ENCODE measurements at places on chromosomes 1 and 21.

GRCh38 chr1:118744420-118744819, 243.7 kb downstream of the TBX15 start:
- DNase-seq, result no peak

DNA sequence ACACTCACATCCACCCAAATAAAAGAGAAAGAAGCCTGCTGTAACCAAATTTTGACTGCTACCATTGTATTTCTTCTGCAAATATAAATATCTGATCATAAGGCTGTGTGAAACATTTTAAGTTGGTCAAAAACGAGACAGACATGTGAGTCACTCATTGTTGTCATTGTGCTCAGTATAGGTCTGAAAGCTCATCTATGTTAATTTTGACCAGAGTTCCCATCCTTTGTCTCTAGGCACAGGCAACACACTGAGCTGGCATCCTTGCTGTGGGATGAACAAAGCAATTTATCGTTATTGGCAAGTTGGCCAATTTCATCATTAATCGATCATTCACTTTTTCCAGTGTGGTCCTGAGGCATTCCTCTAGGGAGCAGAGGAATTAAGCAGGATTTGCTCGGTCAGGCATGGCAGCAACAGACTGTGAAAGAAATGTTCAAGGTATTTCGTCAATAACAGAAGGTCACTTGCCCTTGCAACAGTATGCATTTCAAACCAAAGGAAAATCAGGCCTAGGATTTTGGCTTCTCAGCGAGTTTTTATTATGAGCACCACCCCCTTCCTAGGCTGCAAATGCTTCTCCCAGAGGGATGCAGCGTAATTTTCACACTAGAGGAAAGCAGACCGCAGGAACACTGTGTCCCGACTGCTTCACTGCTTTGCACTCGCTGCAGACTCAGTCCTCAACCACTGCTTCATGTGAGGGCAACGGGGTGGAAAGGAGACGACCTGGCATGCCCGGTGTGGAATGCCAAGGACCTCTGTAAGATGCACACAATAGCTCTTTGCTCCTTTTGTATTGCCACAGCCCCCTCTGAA, 87.9 kb upstream of the SMYD2 start:
- DNase-seq, result no peak

DNA sequence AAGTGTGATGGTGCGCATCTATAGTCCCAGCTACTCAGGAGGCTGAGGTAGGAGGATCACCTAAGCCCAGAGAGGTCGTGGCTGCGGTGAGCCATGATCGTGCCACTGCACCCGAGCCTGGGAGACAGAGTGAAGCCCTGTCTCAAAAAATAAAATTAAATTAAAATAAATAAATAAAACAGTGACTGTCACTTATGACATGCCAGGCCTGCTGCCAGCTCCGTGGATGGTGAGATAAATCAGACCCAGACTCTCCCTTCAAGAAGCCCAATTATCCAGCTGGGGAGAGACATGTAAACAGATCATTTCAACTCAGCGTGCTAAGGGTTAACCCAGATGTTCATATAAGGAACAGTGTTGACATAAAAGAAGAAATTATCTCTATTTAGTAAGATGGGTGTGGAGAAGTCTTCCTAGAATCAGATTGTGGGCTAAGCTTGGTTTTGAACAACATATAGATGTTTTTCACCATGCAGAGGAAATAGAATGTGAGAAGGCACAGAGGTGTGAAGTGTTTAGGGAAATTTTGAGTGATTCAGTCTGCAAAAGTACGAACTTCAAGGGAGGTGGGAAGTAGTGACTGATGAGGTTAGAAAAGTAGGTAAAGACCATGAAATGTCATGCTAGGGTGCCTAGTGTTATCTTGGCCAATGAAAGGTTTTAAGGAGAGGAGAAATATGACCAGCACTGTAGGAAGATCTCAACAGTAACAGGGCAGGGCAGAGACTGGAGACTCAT, 18.3 kb downstream of the YARS1 start:
- DNase-seq, result no peak

GRCh38 chr1:228289239-228289849, 81.5 kb downstream of the OBSCN start:
- DNase-seq, result no peak

DNA sequence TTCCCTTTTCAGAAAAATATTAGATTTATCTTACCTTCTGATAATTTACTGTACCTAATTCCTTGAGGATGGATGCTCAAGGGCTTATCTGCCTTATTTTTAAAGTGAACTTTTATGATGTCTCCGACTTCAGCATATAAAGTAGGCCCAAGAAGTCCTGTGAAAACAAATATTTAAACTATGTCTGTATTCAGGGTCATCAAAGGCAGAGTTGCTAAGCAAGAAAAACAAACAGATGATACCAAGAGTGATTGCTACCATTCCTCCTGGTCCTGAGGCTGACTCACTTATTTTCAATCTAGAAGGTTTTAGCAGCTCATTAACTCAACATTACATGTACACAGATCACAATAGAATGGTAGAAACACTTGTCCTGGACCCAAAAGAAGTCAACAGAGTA, 14.1 kb downstream of the F5 start:
- DNase-seq, result no peak

DNA sequence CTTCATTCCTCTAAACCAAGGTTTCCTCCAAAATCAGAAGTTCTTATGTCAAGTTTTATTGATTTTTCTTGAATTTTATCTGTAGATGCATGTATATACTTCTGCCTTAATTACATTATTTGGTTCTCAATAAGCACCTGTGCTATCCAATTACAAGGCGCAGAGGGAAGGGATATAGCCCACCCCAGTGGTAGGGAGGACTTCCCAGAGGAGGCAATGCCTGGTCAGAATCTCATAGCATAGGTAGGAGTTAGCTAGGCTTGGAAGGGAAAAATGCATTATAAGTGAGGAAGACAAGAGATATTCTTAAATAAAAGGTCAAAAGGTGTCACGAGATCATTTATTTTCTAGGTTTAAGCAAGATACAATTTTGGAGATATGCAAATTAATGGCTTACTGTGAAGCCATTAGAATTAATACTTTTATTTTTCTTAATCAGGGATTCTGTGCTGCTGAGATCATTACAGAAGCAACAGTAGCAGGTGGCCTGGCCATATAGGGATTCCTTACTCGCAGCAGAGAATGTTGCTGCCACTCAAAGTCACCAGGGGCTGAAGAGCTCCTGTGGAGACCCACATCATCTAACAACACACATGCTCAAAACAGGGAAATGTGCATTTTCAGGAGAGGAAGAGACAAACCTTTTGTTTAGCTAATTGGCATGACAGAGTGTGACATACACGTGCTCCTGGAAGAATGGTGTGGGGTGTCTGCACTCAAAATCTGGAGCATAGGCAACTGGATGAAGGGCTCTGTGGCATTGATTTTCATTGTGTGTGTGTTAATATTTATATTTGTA, 178.3 kb downstream of the ATG4C start:
- DNase-seq, result no peak

GRCh38 chr1:26993237-26994019, at the start of gene TRNP1:
Gene TRNP1, plus strand, starts transcription at chr1:26993692. Its CDS starts 95 bp downstream, at chr1:26993787.
- DNase-seq, result no peak

GRCh38 chr1:228487336-228488124, at the start of gene RNF187:
Gene RNF187, plus strand, starts transcription at chr1:228487382.
- DNase-seq, result no peak

GRCh38 chr1:11929849-11930248, 3.6 kb upstream of the KIAA2013 start:
- no peak for DNase-seq

DNA sequence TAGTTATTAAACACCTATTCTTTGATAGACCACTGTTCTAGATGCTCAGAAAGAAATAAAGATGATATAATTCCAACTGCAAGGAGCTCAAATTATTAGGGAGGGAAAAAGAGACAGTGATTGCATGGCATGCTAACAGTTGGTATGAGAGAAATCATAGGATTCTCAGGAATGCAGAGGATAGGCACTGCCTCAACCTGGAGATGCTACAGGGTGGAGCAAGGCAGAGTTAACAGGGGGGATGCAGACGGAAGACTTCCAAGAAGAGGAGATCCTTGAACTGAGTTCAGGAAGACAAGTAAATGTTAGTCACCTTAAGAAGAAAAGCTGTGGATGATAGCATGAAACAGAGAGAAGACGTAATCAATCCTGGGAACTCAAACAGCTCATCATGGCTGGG, 123.7 kb downstream of the DAB1 start:
- DNase-seq, result no peak

DNA sequence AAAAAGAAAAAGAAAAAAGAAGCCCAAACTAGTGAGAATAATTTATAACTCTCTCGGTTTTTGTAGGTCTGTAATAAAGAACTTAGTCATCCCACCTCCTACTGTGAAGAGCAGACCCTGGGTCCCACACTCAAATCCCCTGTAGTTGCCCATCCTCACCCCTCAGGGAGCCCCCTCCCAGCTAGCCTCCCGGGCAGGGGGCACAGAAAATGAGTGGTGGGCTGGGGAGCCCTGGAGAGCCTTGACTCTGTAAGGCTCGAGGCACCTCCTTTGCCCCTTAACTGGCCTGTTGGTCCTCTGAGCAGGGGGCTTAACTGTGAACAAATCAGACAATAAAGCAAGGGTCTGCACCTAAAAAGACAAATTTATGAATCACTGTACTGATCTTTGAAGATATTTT, 57.5 kb upstream of the PRKACB start:
- no peak for DNase-seq

DNA sequence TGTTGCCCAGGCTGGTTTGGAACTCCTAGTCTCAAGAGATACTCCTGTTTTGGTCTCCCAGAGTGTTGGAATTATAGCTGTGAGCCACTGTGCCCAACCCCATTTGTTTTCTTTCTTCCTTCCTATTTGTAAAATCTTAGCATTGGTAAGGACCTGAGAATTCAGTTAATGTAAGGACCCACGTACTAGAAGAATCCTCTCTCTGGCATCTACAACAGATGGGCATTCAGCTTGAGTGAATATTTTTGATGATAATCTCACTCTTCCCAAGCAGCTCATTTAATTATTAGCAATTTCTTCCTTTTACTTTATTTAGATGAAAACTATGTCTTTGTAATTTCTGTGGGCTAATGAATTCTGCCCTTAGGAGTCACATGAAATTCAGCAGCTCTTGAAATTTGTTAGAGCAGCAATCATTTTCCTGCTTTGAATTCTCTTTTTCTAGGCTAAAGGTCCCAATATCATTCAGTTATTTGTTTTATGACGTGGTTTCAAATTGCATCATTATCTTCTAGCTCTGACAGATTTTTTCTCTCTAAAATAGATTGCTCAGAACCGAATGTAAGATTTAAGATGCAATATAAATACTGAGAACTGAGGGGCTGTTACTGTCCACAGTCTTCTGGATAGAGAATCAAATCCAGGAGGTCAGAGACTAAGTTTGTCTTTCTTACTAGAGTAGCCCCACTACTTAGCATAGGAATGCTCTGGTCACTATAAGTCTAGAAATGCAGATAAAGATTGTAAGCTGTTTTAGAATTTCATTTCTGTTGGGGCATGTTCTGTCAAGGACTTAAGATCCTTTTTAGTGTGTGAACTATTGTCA, 59.4 kb downstream of the EPB41 start:
- DNase-seq, result peak; percentile 52

DNA sequence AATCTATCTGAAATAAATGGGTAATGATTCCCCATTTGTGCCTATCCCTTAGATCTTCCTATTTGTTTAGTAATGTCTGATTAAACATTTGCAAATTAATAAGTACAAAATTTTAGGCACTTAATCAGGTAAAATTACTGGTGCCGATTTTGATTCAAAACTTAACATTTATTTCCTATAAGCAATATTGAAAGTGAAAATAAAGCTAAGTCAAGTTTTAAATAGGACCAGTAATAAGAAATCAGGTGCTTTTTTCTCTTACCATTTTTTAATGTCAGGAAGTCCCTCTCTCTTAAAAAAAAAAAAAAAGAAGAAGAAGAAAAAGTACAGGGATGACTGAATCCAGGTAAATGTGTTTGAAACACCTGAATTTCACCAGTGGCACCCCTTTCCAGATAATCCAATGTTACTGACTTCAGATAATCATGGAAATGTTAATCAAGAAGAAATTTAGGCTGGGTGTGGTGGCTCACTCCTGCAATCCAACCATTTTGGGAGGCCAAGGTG, 836 bp upstream of the GBP4 start:
- DNase-seq, result no peak

DNA sequence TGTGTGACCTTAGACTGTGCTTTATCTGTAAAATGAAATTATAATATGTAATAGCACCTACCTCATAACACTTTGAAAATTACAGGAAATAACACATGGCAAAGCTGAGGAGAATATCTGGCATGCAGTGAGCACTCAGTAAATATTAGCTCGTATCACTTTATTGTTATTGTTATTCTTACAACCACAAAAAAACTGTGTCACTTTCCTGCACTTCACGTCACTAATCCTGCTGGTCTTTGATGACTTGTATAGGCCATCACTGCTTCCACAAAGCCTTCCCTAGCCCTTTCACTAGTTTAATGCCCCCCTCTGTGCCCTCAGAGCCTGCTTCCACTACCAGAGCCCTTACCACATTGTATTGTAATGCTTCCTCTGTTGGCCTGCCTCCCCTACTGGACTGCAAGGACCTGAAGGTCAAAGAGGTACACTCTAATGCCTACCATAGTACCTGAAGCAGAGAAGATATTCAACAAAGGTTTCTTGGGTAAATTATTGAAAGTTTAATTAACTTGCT, 231.6 kb downstream of the NFIA start:
- DNase-seq, result no peak

- DNase-seq, result no peak
These were observed 5.8 kb upstream of the C1orf159 start for GRCh38 chr1:1121611-1122077.

DNA sequence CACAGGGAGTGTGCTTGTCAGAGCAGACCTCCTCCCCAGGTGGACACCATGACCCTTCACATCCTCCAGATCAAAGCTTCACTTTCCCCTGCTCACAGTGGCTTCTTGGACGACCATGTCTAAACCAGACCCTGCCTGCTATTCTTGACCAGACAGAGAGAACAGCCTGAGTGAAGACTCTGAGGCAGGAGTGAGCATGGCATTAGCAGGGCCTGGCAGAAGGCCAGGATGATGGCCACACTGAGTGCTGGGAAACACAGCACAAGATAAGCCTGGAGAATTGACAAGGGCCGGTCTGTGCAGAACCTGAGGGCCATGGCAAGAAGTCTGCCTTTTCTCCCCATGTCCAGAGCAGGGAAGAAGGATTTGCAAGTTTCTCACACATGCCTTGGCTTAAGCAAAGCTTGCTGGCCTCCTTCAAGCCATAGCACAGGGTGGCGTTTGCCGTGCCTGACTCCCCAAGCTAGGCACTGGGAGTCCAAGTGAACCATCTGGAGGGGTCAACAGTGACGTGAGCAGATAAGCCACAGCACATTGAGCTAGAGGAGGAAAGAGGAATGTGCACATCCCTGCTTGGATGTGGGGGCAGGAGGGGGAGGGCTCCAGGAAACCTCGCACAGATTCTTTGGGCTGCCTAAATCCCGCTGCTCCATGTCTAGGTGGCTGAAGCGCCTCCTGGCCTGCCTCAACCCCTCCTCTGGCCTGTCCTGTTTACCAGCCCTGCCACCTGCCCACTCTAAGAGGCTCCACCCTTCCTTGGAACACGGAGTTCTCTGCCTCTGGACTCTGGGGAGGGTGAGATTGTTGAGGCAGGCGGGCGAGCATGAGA, 87.1 kb downstream of the CD58 start:
- no peak for DNase-seq

DNA sequence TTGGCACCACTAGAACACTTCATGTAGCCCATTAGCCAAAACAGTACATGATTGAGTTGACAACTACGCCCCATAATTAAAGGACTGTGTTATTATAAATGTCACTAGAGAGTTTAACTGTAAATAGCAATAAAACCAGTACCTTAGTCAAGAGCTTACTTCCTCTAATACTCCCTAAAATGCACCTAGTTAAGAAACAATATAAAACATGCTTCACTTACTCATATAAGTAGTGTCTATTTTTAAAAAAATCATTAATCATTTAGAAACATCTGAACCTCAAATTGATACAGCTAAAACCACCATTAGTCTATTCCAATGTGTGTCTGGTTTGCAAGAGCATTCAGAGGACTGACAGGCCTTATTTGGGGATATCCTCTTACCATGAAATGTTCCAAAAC, 25.3 kb downstream of the PTP4A2 start:
- DNase-seq, result no peak

Data from SK-N-MC (cell line).